ENCODE measurements at places on chromosomes 7 and 10.

GRCh38 chr7:155351120-155351870 is 53.6 kb downstream of the INSIG1 start:
- DNase-seq = no peak

DNA sequence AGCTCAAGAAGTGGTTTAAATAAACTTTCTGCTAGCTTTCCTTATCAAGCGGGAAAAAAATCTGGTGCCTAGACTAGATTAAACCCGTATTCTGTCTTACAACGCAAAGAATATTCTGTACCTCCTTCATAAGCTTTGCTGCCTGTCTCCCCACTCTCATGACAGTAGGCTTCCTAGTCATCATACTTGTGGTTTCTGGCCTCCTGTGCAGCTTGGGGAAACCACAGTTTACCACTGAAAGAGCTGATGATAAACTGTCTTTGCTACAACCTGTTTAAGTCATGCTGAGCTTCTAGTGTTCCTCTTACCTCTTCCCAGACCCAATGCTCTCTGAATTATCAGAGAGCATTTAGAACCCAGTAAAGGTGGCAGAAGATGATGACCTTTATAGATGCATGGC is 55.0 kb downstream of the PODXL start:
- DNase-seq = peak; percentile 43

DNA sequence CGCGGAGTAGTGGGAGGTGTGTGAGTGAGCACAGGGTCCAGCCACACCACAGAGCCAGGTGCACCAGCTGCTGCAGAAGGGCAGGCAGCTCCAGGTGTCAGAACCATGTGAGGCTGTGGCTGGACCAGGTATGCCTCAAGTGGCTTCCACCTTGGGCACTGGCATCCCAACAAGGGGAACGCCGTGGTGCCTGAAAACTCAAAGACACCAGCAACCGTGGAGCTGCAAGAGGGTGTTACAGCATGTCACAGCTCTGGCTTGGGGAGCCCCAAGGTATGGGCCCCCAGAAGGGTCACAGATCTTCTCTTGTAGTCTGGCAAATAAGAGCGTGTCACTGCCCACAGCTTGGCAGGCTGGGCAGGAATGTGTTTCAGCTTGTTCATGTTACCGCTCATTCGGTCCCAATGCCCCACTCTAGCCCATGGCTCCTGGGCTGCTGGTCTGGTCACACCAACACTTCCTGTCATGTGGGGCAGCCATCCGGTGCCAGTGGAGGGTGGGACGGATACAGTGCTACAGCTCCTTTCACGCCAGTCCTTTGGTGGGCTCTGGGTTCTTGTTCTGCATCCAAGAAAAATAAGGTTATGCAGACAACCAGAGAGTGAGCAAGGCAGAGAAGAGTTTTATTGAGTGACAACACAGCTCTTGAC is 29.8 kb downstream of the STRA8 start:
- no peak for DNase-seq

GRCh38 chr10:90204956-90205314 is 503.5 kb downstream of the KIF20B start:
- no peak for DNase-seq

GRCh38 chr10:126844406-126844805 is 60.8 kb upstream of the DOCK1 start:
- no peak for DNase-seq

DNA sequence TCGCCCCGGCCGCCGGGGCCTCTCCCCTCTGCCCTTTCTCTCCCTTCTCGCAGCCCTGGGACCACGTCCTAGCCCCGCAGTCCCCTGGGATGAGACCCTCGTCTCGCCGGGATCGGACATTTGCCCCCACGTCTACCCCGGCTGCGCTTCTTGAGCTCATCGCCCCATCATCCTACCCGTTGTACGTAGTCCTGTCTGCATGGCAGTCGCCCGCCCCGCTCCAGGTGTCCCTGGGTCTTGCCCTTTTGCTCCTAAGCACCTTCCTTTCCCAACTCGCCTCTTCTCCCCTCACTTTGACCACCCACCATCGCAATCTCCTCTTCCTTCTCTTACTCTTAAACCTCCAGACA is 582 bp downstream of the TPST1 start:
- DNase-seq = no peak

- DNase-seq = no peak
Measured at GRCh38 chr10:132660385-132660784, 122.8 kb downstream of the INPP5A start.

- DNase-seq = no peak
Measured at GRCh38 chr10:48934672-48935501, 4.8 kb downstream of the LRRC18 start.

- no peak for DNase-seq
Measured at GRCh38 chr10:97022616-97023015, 163.1 kb downstream of the SLIT1 start.

- DNase-seq = no peak
Measured at GRCh38 chr7:2196381-2197378, 36.1 kb downstream of the MAD1L1 start.

- DNase-seq = no peak
Measured at GRCh38 chr10:35752469-35753461, 110.7 kb upstream of the FZD8 start.

DNA sequence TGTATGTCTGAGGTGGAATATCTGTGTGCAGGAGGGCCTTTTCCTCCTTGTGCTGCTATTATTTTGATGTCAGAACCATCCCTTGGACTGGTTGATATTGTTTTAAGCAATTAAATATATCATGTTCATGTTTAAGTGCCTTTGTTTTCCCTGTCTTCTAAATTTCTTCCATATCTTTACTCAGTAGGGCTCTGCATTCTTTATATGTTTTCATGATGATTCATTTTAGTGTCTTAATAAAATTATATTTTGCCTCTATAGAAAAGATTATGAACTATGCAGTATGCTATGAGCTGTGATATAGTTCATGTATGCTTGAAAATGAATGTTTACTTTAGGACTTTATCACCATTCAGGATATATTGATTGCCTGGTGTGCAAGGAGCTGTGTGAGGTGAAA is 34.8 kb downstream of the AHR start:
- DNase-seq = no peak

DNA sequence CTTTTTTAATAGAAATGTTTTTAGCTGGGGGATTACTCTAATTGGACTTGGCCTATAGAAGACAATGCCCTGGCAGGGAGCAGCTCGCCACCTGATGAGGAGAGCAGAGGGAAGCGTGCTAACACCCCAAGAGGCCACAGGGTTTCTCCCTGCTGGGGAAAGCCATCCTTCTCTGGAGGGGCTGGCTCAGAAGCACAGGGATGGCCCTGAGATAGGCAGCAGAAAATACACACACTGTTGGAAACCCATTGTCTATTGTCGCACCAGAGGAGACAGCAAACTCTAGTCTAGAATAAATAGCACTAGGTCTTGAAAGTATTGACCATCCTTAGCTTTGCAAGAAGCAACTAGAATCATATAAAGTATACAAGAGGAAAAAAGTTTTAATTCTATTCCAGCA is 5.4 kb downstream of the COBL start:
- DNase-seq = no peak

- no peak for DNase-seq
Measured at GRCh38 chr7:33632840-33633525, 272.4 kb upstream of the BMPER start.

GRCh38 chr10:18158773-18159265 is 18.6 kb downstream of the CACNB2 start:
- DNase-seq = no peak

GRCh38 chr7:73870041-73870492 is 9.1 kb downstream of the TMEM270 start:
- DNase-seq = no peak

GRCh38 chr10:21753497-21754270 is 219.7 kb downstream of the MLLT10 start:
- no peak for DNase-seq

DNA sequence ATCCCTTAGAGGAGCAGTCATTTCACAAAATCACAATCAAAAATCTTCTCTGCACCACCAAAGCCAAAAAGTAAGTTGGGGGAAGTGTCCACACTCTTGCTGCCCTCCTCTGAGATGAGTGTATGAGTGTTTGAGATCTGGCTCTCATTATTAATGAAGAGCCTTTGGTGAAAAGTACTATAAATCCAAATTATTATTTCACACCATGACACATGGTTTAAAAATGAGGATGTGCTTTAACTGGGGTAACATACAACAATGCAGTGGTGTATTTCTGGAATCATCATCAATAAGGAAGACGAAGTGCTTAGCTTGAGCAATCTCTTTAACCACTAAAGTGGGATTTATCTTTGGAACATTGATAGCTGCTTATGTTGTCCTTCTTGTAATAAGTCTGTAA is 114.2 kb upstream of the ADAM12 start:
- DNase-seq = no peak

DNA sequence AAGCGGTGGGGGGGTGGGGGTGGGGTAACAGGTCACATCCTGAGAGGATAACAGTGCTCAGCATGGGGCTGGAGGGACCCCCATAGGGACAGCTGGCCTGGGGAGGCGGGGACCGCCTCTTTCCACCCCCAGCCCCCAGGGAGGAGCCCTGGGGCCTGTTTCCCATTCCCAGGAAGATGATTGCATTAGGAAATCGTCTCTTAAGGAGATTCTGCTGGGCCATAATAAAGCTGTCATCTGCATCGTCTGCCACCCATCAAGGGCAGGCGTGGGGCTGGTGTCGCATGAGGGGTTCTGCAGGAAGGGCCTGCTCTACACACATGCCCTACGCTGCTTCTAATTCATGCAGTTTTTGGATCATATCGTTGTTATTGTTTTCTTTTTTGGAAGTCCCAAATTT is 17.2 kb downstream of the RET start:
- no peak for DNase-seq

DNA sequence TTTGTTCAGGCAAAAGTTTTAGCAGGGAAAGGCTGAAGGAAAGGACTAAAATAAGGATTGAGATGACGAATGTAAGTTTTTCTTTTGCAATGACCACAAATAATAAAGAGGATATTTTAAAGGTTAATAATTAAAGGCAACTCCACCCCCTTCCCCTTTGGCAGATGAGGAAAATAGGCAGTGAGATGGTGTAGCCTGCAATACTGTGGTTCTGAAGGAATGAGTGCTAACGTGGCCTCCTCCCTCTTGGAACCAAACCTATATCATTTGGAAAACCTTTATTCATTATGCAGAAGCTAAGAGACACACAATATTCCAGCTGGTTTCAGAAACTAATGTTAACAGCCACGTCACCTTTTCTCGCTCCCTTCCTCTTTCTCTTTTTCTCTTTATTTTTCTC is 70.9 kb upstream of the COL1A2 start:
- no peak for DNase-seq

DNA sequence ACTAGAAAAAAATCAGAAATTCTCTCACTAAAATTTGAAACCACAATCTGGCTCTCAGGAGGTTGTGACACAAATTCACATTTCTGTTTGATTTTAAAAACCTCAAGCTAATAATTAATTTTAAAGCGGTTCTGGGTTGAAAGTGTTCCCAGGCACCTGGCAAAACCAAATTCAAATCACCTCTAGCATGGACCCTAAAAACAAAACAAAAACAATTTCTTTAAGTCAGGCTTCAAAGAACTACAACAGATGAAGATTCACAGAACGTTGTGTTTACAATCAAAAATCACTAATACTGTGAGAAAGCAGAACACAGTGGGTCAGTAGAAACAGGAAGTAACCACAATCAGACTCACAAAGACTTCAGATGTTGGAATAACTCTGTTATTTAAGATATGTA is 7.2 kb upstream of the RELN start:
- DNase-seq = no peak

DNA sequence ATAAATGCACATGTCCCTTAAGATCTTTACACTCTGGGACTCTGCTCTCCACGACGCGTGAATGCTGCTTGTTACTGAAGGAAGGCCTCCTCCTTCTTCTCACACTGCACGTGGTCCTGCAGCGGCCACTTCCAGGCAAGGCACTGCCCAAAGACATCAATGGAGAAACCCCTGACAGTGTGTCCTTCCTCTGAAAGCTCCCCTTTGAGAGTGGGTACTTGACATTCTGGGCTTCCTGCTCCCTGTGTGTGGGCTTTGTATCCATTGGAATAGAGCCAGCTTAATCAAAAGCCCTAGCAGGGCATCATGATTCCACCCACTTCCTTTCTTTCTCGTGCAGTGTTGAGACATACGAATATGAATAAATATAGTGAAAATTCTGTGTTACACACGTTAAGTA is 69.7 kb upstream of the STK17A start:
- no peak for DNase-seq

- no peak for DNase-seq
Measured at GRCh38 chr7:94030634-94031033, 26.5 kb upstream of the BET1 start.

GRCh38 chr10:22992621-22993020 is 64.8 kb downstream of the ARMC3 start:
- no peak for DNase-seq

GRCh38 chr7:124992851-124993562 is 63.4 kb upstream of the POT1 start:
- DNase-seq = no peak

DNA sequence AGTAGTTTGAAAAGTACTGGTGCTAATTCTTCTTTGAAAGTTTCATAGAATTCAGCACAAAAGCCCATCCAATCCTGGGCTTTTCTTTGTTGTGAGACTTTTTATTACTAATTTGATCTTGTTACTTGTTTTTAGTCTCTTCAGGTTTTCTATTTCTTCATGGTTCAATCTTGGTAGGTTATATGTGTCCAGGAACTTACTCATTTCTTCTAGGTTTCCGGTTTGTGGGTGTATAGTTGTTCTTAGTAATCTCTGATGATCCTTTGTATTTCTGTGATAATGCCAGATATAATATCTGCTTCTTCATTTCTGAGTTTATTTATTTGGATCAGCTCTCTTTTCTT is 147.5 kb downstream of the RTKN2 start:
- DNase-seq = no peak

GRCh38 chr7:13532028-13532753 is 457.3 kb downstream of the ETV1 start:
- no peak for DNase-seq

DNA sequence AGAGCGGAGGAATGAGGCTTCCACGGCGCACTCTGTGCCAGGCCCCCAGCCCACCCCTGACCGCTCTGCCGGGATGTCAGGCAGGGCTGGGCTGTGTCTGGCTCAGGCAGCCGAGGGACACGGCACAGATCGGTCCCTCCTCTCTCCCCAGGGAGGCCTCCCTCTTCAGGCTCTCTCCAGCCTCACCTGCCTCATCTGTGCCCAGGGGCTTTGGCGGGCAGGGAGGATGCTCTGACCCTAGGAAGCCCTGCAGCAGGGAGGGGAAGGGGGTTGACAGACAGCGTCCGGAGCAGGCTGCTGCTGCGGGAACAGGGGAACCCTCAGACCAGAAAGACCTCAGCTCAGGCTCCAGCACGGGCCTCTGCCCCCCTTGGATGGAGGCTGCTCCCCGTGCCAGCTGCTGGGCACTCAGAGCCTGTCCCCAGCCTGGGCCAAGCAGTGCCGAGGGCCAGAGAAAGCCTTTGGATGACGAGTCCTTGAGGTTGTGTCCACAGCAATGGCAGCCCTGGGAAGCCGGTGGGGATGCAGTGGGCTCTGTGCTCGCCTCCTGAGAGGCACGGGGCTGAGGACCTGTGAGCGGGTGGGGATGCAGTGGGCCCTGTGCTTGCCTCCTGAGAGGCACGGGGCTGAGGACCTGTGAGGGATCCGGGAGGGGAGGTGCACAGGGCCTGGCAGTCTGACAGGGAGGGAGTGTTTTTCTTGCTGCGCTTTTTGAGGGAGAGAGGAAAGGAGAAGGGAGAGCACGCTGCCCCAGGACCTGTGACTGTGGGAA is 66.9 kb downstream of the FOXL3 start:
- DNase-seq = no peak

- DNase-seq = no peak
Measured at GRCh38 chr7:116534790-116535189, 10.0 kb downstream of the CAV1 start.

- no peak for DNase-seq
Measured at GRCh38 chr10:88764110-88764509, 4.3 kb downstream of the LIPN start.
